ENCODE measurements at places on chromosomes 5 and 9. TPM values are rescaled to one million over a fixed set of nuclear protein-coding genes. Genes with fewer than 3 reads are reported as not detected.

ARHGEF28 gene
- total RNA-seq: not detected

CDH9 gene
- not detected for total RNA-seq

CCDC107 gene
- total RNA-seq: 18.3 TPM

PCDHGC3 gene
- total RNA-seq: not detected

FBP1 gene
- 0.46 TPM for total RNA-seq
